ENCODE measurements at places on chromosomes 11 and 22. TPM values are rescaled to one million over a fixed set of nuclear protein-coding genes. Genes with fewer than 3 reads are reported as not detected.
A peak's percentile ranks its signal among the peaks of the same experiment; 100 is the strongest.

GRCh38 chr11:67167719-67168118 lies 48.7 kb downstream of the KDM2A start:
- DNase-seq: peak; percentile 42

RTN4R gene
- total RNA-seq: 2.4 TPM

DNA sequence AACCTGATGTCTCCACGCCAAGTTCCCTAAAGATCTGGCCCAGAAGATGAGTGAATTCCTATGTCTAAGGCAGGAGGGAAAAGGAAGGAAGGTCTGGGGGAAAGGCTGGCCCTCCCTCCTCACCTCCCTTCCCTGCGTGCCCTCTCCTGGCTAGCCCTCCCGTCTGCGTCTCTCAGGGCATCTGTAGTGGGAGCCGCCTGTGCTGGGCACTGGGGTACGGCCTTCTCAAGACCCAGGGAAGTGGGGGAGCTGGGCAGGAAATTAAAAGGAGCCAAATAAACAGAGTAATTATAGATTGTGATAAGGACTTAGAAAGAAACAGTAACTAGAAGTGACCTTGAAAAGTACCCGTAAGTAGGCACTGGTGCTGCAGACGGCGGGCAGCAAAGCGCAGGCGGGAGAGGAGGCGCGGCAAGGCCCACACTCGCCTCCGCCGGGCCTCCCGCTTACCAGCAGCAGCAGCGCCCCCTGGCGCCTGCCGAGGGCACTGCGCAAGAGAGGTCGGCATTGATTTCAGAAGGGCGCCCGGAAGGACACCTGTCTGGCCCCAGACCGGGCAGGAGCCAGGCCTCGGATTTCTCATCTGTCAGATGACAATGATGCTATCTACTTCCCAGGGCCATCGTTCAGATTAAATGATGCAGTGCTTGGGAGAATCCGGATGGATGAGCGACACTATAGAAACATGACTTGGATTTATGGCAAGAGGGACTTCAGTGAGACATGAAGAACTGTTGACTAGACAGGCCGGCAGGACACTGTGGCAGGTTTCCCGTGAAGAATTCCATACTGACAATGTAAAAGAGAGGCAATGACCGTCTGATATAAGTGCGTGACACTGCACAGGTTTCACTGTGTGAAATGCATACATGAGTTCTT lies 7.3 kb downstream of the KCNJ1 start:
- no peak for DNase-seq

- no peak for DNase-seq
Observed at GRCh38 chr11:124839128-124839971, 25.9 kb upstream of the ROBO3 start.

P2RY6 gene
- total RNA-seq: 5.6 TPM

DNA sequence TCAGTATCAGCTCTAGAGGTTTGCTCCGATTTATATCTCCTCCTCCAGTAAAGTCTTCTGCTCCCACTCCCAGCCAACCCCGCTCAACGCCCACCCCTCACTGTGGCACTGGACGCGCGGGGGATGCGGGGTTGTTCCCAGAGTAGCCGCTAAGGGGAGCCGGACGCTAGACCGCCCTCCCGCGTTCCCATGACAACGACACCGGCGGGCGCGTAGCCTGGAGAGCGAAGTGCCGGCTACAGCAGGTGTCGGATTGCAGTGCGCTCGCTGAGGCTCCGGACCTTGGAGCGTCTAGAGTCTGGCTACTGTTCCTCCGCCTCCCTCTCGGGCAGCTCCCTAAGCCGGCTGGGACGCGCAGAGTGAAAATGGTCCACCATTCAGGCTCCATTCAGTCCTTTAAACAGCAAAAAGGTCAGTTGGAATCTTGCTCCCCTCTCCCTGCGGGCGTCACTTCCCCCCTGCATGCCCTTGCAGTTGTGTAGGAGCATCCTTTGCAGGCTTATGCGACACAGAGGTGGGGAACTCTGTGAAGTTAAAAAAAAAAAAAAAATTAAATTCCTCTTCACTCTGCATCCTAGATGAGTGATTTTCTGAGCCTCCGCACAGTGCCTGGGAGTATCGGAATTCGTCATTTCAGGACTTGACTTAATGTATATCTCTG lies at the start of gene ANO3:
ANO3 (plus strand) TSS at position 220 of the 661 bp plus-strand sequence; CDS start at position 366, 146 bp downstream.
- peak; percentile 73 for DNase-seq

DNA sequence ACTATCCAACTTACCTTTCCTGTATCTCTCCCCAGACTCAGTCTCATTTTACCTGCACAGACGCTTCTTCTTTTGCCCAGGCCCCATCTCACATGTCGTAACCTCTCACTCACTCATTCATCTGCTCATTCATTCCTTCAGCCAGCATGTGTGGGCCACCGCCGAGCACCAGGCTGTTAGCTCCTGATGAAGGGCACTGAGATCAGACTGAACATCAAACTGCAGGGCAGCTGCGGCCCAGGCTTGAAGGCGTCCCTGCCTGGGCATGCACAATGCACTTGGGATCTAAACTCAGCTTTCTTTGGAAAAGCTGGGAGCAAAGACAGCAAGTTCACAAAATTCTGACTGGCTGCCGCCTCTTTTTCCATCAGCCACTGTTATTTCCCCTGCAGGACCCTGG lies 1456.3 kb downstream of the BRD1 start:
- DNase-seq: no peak

GRCh38 chr22:23236440-23237184 lies 56.3 kb downstream of the BCR start:
- no peak for DNase-seq

GRCh38 chr22:17876306-17876831 lies 102.1 kb upstream of the BID start:
- peak; percentile 6 for DNase-seq

MS4A7 gene
- total RNA-seq: not detected
